ENCODE measurements at places on chromosomes 3 and 15.

GRCh38 chr3:4720316-4721075, 227.3 kb downstream of the ITPR1 start:
- no peak for DNase-seq

- DNase-seq = no peak
Observed at GRCh38 chr3:73626106-73626505, 1.4 kb upstream of the PDZRN3 start.

- DNase-seq = no peak
Observed at GRCh38 chr3:37627951-37628620, 233.6 kb upstream of the CTDSPL start.

- peak; percentile 54 for DNase-seq
Observed at GRCh38 chr15:68650901-68651709, 72.3 kb downstream of the CORO2B start.

DNA sequence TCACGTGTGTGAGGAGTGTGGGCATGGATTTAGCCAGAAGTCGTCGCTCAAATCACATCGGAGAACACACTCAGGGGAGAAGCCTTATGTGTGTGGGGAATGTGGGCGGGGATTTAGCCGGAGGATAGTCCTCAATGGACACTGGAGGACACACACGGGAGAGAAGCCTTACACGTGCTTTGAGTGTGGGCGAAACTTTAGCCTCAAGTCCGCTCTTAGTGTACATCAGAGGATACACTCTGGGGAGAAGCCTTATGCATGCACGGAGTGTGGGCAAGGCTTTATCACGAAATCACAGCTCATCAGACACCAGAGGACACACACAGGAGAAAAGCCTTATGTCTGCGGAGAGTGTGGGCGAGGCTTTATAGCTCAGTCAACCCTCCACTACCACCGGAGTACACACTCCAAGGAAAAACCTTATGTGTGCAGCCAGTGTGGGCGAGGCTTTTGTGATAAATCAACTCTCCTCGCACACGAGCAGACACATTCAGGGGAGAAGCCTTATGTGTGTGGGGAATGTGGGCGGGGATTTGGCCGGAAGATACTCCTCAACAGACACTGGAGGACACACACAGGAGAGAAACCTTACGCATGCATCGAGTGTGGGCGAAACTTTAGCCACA, 28.1 kb downstream of the ZNF589 start:
- DNase-seq = peak; percentile 61

- no peak for DNase-seq
Observed at GRCh38 chr15:101561584-101561906, 72.0 kb upstream of the PCSK6 start.

- peak; percentile 15 for DNase-seq
Observed at GRCh38 chr3:60010781-60011180, 961.0 kb upstream of the CFAP20DC start.

- no peak for DNase-seq
Observed at GRCh38 chr15:70799667-70800450, 36.5 kb upstream of the UACA start.

DNA sequence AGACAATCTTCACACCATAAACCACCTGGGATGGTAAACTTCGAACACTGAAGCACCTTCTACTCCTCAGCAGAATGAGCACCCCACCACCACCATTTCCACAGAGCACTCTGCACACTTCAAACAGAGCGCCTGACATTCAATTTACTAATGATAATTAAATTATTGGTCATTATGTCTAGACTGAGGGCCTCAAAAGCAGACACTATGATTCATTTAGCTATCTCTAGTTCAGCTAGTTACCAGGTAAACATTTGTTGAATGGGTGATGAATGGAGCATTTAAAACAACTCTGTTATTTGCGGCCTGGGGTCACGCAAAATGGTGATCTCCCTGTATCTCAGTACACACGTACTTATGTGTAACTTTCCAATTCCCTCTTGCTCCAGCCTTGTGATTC, 40.9 kb downstream of the ACAP2 start:
- no peak for DNase-seq

DNA sequence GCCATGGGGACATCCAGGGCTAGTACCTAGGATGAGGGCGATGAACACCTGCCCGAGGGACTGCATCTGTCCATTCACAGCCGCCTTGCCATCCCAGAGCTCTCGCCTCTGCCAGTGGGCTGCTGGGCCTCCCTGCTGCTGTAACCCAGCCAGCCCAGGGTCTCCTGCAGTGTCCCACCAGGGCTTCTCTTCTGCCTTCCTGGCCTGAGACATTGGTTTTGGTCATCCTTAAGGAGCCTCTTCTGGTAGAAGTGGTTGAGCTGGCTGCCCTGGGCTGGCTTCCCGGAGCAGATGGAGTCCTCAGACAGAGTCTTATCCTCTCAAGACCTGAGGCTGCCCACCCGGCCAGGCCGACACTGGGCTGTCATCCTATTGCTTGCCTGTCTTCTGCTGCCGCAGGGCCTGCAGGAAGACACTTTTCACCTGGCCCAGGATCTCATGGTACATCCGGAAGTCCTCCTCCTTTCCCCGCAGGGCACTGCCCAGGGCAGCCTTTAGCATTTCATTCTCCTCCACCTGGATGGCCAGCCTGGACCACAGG, 6.1 kb upstream of the HHATL start:
- DNase-seq = no peak

DNA sequence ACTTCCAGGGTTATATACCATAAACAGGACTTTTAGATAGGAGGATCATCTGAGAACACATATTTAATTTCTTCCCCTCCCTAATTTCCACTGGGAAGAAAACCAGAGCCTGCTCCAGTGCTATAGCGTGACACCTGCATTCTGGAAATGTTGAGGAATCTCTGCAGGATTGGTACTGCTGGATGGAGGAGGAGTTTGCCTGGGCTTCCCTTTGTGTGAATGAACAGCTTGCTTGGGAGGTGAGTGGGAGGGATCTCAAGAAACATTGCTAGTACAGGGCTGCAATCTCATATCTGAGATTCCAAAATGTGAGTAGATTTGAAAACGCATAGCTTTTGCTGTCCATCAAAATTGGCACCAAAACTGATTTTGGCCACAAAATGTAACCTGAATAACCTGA, 295.9 kb upstream of the RGMA start:
- DNase-seq = no peak

GRCh38 chr15:88120026-88120425, 136.5 kb downstream of the NTRK3 start:
- DNase-seq = no peak

DNA sequence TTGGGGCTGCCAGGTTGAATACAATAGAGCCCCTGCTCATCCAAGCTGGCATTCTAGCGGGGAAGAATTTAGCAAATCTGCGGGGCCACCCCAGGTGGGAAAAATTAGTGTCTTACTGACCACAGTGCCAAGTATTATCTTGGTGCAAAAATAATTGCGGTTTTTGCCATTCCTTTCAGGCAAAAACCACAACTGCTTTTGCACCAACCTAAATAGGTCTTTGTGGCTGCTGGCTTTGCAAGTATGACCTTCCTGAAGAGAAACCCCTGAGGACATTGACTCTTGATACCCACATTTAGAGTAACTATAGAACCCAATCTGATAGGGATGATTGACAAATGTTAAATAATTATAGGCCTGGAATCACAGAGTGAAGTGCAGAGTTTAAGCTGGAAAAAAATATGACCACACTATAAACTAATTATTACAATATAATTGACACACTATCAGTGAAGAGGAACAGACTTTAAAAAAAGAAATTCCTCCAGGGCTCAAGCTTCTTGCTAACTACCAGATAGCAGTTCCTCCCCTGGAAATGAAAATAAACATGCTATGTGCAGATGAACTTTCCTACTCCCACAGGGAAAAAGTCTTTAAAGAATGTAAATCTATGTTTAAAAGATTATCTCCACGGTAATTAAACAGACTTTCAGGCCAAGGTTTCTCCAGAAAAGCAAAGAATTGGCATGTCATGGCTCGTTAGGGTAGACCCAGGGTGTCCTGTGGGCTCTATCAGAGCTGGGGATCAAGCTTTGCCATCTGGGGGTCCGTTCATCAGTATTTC, 34.4 kb downstream of the CA12 start:
- DNase-seq = no peak

- DNase-seq = no peak
Observed at GRCh38 chr3:138912237-138912636, 34.7 kb downstream of the FOXL2 start.

- no peak for DNase-seq
Observed at GRCh38 chr3:62919784-62920465, 44.7 kb upstream of the CADPS start.

DNA sequence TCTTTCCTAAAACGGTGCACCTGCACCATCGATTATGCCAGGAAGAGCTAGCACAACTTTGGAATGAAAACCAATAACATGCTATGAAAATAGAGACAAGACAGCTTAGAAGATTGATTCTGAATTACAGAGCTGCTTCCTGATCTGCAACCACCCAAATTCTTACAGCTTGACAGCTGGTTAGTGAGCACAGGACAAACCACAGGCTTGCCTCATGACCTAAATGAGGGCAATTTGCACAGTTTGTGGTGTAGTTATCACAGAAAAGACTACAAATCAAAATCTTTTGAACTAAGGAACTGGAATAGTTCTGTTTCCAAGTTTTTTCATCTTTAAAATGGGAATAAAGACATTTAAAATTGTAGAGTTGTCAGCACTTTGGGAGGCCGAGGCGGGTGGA, 533.5 kb downstream of the NAALADL2 start:
- no peak for DNase-seq

GRCh38 chr3:56102032-56102431, 366.2 kb downstream of the ERC2 start:
- DNase-seq = no peak

DNA sequence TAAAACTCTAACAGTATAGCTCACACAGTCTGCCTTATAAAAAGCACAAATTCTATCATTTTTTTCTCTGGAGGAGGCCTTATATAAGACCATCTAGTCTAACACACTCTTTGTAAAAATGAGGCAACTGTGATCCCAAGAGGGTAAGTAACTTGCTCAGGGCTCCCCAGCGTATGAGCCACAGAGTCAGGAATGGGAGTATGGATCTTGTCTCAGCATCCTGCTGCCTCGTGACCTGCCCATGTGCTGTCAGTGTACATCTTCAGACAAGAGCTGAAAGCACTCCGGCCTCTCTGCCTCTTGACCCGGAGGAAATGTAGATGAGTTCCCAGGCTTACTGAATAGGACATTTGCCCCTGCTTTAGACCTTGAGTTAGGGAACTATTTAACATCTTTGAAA, 28.4 kb upstream of the MEF2A start:
- DNase-seq = no peak

DNA sequence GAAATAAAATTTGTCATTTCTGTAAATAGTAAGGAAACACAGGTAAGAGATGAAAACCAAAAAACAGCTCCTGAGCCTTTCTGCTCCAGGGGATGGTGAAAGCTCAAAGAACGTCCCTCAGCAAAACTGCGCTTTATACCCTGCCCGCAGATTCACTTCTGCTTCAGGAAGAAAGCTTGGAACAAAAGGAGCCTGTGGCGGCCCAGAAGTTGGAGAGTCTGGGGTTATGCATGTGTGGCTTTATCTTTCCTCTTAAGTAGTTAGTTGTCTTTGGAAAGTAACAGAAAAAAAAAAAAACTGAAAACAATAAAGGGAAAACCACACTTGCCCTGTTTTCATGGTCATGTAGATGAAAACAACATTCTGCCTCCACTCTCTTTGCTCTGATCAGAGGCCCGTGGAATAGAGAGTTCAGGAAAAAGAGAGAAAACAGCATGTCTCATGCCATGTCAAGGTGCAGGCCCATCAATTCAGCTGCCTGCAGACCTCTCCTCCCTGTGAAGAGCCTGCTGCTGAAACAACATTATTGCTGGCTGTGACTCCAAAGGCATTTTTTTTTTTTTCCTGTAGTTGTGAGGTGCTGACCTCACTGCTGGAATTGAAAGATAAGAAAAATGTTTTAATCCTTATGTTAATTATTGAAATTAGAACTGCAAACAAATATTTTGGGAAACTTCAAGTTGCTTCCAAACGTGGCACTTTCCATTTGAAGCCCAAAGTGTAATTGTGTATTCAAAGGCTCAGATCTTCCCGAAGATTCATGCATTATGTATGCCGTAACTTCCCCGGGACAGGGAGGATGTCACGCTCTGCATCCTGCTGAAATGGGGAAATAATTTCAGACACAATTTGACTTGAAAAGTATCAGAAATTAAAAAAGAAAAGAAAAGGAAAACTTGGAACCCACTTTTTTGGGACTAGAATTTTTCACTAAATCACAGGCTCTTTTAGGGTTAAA, 108.4 kb upstream of the ZNF385D start:
- no peak for DNase-seq

- peak; percentile 8 for DNase-seq
Observed at GRCh38 chr3:13141991-13142412, 68.8 kb upstream of the IQSEC1 start.

DNA sequence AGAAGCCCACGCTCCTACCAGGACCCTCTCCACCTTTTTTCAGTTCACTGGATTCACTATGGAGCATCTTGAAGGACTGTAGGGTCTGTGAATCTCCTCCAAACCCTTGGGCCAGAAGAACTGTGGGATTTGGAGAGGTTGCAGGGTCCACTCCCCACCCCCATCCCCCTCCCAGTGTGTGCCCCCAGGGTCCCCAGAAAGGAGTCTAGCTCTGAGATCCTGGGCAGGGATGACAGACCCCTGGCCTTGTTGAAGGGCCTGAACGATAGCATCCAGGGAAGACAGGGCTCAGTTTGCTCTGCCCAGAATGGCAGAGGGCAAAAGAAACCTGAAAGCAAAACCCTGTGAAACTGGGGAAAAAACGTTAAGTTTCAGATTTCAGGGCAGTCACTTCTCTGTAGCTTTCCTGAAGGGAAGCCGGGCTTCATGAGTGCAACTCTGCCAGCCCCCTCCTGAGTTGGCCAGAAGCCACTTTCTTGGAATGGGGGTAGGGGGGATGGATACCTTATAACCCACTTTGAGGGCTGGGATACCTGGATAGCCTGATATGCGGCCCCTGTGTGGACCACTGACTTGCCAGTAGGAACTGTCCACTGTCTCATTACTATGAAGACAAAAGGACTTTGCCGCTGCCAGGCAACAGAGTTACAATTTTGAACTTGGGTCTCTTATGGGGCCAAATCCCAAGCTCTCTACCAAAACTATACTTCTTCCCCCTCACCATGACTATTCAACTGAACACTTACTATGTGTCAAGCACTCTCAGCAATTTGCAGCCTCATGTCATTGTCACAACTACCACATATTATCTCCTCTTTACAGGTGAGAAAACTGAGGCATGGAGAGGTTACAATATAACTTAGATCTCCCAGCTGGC, 1.6 kb upstream of the CISH start:
- DNase-seq = no peak

GRCh38 chr3:87549208-87549607, 272.8 kb upstream of the POU1F1 start:
- DNase-seq = no peak

DNA sequence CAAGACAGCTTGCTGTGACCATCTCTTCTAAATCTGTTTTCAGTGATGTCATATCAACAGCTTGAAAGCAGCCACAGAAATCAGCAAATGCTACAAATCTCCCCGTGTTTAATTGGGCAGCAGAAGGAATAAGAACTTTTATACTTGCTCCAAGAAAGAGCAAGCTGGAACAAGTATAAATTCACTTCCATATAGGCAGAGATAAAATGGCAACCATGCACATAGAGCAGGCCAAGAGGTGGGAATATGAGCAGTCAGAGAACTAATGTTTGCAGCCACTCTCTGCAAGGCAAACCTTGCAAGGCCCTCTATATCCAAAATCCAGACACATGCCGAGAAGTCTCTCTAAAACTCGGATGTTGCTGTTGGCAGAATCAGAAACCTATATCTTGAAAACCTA, 16.0 kb downstream of the PARP9 start:
- no peak for DNase-seq

GRCh38 chr15:86349565-86349964, 269.9 kb downstream of the AGBL1 start:
- DNase-seq = no peak

Measured in activated T-cell treated with anti-CD3 and anti-CD28 coated beads for 48 hours (primary cell).